ENCODE measurements at places on chromosomes 2 and 18.

DNA sequence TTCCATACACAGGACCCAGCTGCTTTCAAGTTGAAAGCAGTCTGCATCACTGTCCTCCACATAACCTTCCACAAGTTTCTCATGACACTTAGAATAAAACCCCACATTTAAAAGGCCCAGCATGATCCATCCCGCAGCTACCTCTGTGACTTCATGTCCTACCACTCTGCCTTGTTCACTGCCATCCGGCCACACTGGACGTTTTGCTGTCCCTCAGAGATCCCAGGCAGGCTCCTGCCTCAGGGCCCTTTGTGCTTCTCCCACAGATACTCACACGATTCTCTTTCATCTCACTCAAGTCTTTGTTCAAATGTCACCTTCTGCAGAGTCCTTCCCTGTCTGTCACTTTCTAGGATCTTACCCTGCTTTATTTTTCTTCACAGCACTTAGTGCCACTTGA lies 232.9 kb upstream of the BOD1L2 start:
- DNase-seq, result no peak

DNA sequence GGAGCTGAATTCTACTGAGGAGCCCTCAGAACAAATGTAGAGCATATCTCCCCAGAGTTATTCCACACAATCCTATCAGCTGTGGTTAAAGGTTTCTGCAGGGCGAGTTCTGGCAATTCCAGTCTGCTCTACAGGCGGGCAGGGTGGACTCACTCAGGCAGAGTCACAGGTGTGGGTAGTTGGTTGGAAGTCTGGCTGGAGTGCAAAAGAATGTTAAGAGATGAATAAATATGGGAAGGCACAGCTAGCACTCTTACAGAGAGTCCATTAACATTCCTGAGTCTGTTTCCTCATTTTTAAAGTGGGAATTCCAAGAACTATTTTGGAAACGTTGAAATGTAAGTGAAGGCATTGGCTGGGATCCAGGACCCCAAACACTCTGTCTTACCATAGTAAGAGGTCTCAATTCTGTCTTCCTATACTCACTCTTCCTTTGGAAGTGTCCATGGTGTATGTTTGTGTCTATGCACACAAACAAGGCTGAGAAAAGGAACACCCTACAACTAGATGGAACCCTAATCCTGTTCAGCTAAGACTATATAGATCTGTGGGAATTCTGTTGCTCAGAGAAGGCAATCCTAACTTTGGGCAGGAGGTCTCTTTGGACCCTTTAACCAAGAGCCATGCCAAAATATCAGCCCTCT lies 63.3 kb upstream of the AQP4 start:
- DNase-seq, result no peak

GRCh38 chr2:147449323-147449991 lies 395.4 kb upstream of the ACVR2A start:
- DNase-seq, result no peak

- no peak for DNase-seq
These were observed 10.9 kb downstream of the INO80D start for GRCh38 chr2:206075113-206075512.

DNA sequence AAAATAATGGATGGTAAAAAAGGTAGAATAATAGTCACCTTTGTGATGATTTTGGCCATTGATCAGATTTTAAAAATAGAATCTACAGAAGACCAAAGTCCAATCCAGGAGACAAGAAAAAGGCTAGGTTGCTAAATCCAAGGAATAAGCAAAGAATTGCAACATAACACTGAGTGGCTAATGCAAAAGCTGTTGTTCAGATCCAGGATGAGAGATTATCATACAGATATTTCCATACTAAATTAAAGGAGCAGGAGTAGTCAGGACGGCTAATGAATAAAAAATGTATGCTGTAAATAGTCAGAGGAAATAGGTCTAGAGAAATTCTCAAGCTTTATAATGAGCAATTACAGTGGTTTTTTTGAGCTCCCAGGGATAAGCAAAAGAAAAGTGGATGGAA lies 745.9 kb upstream of the ACVR2A start:
- no peak for DNase-seq

- DNase-seq, result no peak
These were observed 50.3 kb upstream of the PKDCC start for GRCh38 chr2:41997561-41997960.

DNA sequence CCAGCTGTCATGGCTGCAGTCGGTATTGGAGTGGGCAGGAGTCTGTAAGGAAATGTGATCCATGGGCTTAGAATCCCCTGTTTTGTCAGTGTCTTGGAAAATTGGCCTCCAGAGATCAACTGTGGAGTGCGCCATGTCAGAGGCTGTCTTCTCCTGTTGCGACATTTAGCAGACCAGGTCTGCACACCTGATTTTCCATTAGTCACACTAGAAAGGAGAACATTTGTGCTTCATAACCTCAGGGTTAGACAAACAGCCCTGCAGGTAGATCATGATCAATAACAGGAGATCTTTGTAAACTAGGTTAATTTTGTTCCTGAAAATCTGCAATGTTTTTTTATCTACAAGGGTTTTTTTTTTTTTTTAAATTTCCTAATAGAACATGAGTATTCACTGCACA lies 28.0 kb downstream of the LDLRAD4 start:
- DNase-seq, result no peak

GRCh38 chr2:64485961-64486360 lies 32.0 kb downstream of the LGALSL start:
- no peak for DNase-seq

DNA sequence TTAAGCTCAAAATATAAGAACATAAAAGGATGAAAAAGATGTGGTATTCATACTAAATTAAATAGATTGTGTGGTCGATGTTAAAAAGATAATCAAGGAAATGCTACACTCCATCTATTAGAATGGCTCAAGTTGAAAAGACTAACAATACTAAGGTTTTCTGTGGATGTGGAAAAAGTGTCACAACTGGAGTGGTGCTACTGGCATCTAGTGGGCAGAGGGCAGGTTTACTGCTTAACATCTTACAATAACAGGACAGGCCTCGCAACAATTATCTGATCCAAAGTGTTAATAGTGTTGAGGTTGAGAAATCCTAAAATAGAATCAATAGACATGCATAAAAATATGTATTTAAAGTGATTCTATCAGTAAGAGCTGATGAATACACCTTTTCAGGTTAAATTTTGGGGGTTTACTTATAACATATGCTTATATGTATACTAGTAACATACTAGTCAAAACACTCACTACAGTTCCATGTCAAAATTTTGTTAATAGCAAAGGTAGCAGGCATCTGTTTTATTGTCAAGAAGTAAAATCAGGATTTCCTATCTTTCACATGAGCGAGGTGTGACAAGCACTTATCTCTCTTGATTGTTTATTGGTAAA lies 91.5 kb upstream of the TMEFF2 start:
- DNase-seq, result no peak

DNA sequence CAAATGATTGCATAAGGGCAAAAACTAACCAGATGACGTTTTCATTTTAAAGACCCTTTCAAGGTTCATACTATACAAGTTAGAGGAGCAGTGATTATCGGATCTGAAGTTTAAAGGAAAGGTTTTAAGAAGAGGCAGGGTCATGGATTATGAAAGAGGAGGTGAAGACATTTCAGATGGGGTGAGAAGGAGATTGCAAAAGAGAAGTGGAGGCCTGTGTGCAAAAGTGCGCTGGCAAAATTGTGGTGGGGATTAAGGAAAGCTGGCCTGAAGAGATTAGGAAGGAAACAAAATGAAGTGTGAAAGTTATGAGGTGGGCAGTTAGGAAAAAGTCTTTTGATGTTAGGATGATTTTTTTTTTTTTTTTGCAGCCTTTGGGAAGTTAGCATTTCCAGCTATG lies 935.7 kb upstream of the FAM98A start:
- DNase-seq, result no peak

GRCh38 chr2:119638685-119639554 lies 40.1 kb upstream of the TMEM177 start:
- DNase-seq, result no peak

Data from activated T-cell treated with anti-CD3 and anti-CD28 coated beads, Interleukin-2, amount 50 U/mL, for 48 hours (primary cell).